Stimulated activated CD8-positive, alpha-beta memory T cell treated with anti-CD3 and anti-CD28 coated beads, Interleukin-7, amount 100 ng/mL, for 1 hour (primary cell): ENCODE measurements at places on chromosomes 3 and 15.

DNA sequence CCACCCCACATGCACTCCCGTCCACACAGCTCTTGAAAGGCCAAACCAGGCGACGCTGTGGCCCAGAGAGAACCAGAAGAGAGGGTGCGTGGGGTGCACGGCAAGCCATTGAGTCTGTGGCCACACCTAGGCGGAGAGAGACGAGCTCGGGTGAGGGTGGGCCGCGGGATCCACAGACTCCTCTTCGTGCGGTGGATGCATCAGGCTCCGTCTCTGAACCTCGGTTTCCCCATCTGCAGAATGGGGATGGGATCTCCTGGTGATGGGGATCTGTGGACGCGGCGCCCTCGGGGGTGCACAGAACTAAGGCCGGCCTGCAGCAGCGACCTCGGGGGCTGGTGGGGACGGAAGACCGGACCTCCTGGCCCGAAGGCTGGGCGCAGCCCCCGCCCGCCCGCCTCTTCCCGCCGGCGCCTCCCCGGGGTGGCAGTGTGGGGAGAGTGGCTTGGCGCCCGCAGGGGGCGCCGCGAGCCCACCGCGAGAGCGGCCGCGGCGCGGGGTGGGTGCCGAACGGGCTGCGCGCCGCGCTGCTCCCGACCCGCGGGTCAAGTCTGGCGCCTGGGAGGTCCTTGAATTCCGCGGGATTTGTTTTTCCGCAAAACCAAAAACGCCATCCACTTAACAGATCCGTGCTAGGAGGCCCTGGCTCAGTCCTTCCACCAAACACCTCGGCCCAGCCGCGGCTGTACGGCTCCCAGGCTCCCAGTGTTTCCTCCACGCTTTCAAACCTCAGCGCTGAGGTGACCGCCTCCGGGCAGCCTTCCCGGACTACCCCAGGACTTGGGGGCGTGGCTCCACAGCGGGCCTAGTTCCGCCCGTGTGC lies 13.2 kb upstream of the ADPGK start:
- DNase-seq: no peak

DNA sequence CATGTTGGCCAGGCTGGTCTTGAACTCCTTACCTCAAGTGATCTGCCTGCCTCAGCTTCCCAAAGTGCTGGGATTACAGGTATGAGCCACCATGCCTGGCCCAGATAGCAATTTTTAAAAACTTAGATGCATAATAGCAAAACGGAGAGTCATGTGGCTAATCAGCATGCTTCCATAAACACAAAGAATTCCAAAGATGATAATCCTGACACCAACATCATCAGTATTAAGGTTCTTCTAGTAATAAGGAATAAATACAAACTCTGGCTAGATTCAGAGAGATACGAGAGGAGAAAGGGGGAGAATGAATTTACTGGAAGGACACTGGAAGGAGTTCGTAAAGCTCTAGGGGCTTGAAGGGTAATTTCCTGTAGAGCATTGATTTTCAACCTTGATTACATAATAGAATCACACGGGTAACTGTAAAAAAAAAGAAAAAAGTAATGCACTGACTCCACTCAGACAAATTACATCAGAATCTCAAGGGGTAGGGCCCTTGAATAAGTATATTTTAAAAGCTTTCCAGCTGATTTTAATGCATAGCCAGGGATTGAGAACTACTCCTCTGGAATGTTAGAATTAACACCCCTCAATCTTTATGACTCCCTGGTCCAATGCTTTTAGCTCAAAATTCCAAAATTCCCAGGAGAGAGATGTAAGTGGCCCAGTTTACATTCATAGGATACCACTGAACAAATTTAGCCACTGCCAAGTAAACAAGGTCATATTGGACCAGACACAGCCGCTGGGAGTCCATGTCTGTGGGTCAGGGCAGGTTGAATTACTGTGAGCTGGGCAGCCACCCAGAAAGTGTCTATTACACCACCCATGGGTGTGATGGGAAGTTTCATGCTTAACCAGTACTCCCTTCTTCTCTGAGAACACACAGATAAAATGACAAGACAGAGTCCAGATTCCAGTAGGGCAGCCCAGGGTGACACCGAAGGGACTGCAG lies 243.9 kb downstream of the TBL1XR1 start:
- no peak for DNase-seq

GRCh38 chr3:196039359-196039758 lies 42.5 kb downstream of the TFRC start:
- DNase-seq: no peak

DNA sequence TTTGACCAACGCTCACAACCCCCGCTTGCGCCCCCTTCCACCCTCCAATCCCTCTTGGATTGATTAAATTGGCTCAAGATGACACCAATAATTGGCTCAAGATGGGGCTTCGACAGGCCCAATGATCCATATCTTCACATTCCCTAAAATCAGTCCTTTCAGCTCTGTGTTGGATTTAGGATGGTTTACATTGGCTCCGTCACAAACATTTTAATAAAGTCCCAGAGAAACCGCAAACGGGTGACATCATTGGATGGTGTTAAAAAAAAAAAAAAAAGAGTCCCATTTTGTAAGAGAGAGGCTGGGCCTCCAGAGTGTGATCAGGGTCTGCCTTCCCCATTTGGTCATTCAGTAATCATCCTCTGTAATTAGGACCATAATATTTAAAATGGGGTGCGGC lies 113.4 kb upstream of the MRPS22 start:
- no peak for DNase-seq
